ENCODE measurements at places on chromosomes 1 and 21.

GRCh38 chr1:113745425-113745824 lies 13.9 kb downstream of the PHTF1 start:
- DNase-seq: no peak

DNA sequence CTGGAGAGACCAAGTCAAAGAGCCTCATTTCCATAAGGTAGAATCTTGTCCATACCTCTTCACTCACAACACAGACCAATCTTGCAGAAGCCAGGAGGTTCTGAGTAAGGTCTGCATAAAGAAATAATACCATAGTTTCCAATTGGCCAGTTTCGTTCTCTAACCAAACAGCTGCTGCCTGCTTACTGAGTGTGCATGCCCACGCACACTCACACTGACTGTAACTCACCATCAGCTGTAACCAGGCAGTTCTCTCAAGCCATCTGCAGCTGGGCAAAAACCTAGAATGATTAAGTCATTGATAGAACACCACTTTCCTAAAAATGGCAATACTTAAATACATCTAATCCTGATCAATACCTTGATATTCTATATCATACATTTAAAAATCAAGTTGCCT lies 106.6 kb upstream of the VAV3 start:
- DNase-seq: no peak

DNA sequence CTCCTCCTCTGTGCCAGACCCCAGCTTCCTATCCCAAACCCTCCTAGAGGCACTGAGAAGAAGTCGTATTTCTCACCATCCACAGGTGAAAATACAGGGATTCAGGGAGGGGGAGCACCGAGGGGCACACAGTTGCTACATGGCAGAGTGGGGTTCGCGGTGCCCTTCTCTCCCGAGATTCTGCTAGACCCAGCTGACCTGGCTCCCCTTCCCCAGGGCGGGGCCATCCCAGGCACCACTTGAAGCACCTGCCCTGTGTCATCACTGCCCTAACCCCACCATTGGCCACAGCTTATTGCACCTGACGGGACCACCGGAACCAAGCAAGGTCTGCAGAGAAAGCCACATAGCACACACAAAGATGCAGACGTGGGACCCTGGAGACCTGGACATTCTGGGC lies 30.5 kb downstream of the SDC3 start:
- DNase-seq: no peak

GRCh38 chr1:42913426-42914091 lies 45.1 kb downstream of the SLC2A1 start:
- DNase-seq: no peak

GRCh38 chr1:197850042-197850441 lies 52.4 kb upstream of the C1orf53 start:
- DNase-seq: no peak

DNA sequence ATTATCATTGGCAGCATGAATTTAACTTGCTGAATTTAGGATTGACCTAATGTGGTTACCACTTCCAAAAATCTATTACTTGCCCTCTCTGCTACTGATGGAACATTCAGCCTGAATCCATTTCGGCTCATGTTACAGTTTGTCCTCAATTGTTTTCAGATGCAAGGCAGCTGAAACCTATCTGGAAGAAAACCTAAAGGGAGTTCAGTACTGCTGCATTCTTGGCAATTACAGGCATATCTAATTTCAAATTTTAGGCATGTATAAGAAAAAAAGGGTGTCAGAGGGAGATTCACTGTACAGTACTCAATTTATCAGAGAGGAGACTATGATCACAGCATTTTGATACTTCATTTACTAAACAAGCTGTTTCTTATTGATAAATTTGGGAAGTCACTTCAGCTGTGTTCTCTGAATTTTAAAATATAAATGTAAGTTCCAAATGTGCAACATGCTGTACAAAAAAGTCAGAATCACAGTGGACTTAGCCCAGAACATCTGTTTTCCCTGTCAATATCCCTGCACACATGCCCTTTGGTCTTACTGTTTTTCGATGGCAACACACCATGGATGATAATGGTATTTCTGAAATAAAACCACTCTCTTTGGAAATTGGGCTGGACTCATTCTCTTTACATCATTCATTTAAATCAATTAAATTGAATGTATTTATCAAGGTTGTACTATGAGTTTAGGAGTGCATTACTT lies 651.6 kb upstream of the ADGRL4 start:
- DNase-seq: no peak

DNA sequence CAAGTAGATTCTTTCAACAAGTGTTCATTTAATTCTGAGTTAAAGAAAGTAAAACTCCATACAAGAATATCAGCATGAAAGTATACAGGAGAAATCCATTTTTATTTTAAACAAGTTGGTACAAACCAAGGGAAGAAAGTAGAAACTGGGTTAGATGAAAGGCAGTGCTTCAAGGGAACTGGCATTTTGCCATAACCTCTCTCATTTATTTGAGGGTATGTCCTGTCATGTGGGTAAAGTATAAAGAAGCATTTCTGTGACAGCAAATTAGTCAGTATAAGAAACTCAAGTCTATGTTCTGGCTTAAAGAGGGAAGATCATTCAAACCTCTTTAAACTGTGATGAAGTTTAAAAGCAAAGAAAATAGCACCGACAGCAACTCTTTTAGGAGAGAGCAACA lies 32.0 kb downstream of the OLFM3 start:
- DNase-seq: no peak

GRCh38 chr1:216186816-216187215 lies 236.4 kb downstream of the USH2A start:
- DNase-seq: no peak

DNA sequence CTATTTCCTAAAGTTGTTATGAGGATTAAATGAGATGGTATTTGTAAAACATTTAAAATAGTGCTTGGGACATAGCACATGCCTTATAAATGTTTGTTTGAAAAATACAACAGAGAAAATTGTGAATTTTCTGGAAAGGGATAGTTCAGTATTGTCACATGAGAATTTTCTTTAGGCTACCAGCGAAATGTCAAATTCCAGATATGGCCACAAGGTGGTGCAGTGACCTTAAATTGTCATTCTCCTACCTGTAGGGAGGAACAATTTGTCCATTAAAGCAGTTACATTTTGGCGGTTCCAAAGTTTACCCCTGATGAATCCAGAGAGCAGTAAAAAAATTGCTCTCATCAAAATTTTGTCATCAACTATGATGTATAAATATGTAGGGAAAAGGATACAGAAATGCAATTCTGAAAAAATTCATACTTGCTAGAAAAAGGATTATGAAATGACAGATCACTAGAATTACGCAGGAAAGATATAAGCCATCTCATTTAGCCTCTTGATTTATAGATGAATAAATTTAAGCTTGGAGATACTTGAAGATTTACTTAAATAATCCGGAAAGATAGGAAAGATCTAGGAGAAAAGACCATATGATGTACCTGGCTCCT lies 50.2 kb upstream of the TSHB start:
- peak; percentile 27 for DNase-seq

DNA sequence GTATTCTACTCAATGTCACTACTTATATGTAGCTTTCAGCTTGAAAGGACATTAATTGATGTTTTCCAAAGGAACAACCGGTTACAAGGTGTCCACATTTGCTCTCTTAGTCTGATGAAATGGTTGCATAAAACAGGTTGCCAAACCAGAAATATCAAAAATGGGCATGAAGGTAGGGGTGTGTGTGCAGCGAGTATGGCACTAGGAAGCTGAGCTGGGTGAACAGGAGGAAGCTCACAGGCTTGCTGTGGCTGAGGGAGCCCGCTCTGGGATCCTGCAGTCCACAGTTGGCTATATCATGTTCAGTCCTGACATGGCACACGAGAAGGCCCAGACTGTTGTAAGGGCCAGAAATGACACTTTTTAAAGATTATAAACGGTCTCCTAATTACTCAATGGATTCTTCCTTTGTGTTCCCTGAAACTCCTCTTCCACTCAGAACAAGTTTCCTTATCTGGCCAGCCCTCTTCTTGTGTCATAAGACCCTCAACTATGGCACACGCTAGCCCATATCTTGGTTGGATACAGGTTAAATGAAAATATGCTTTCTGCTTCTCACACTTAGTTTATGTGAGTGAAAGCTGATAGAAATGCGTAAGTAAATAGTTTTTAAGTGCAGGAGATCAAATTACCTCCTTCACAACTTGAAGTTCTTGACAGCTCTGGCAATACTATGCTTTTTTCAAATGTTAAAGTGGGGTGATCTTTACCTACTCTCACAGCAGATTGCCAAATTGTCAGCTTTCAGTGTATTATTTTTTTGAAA lies 201.5 kb downstream of the LMO4 start:
- no peak for DNase-seq

GRCh38 chr1:240526312-240526711 lies 85.6 kb downstream of the GREM2 start:
- no peak for DNase-seq

GRCh38 chr1:209612646-209613399 lies 29.3 kb downstream of the CAMK1G start:
- no peak for DNase-seq

GRCh38 chr1:22098752-22099151 lies 44.1 kb downstream of the WNT4 start:
- DNase-seq: no peak

- no peak for DNase-seq
Measured at GRCh38 chr1:179937668-179938254, 16.8 kb upstream of the CEP350 start.

DNA sequence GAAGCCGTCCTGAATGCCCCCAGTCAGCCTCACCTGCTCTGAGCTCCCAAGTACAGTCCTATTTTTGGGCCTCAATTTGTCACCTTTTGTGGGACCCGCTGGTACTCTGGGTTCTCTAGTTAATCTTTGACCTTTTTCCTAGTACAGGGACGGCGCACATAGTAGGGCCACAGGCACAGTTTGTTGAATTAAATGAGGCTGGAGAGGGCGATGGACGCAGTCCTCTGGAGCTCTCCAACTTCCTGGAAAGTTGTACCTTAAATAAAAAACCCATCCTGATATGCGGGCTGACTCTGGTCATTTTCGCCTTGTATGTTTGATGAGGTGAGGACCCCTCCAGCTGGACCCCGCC lies 4.8 kb downstream of the FAM110D start:
- no peak for DNase-seq

- no peak for DNase-seq
Measured at GRCh38 chr1:6071219-6071618, 25.5 kb downstream of the KCNAB2 start.

- no peak for DNase-seq
Measured at GRCh38 chr1:29320156-29320940, 84.0 kb downstream of the PTPRU start.

GRCh38 chr1:159199901-159200300 lies 4.8 kb upstream of the ACKR1 start:
- no peak for DNase-seq

DNA sequence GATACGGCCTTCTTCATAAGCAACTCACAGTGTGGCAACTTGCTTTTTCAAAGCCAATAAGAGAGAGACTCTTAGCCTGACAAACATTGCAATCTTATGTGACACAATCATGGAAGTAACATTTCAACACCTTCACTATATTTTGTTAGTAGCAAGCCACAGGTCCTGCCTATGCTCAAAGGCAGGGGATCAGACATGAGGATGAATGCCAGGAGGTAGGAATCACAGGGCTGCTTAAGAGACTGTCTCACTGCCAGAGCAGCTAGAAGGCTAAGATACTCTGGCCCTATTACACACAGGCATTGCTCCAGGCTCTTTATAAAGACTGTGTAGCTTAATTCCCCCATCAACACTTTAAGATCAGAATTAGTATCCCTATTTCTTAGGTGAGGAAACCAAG lies 236.2 kb upstream of the KAZN start:
- DNase-seq: no peak

GRCh38 chr21:17231771-17232170 lies 281.1 kb upstream of the CXADR start:
- no peak for DNase-seq

DNA sequence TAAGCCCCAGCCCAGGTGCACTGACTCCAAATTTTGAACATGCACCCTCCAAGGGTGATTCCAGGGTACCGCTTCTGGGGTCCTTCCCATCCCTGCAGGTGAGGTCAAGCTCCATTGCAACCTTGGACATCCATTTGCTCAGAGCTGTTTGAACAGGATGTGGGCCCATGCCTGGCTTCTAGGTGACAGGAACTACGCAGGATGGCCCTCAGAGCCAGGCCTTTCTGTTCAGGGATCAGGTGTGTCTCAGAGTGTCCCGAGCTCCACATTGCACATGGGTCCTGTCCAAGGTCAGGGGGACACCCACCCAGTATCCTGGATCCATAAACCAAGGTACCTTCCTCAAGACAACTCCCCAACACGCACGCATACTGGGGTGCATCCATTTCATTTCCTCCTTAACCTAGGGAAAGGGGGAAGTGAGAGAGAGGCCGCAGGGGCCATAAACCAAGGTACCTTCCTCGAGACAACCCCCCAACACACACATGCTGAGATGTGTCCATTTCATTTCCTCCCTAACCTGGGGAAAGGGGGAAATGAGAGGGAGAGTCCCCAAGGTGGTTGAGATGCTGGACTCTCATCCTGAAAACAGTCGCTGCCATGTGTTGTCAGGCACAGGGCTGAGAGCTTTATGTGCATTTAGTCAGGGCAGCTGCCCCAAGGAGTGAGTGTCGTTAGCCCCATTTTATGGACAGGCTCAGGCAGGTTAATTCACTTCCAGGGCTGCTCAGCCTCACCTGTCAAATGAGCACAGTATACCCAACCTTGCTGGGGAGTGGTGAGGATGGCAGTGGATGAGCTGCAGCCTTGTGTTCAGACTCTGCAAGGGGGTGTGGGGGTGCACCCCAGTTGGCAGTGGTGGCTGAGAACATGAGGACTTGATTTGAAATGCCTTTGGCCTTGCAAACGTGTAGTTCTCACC lies 2.1 kb downstream of the SLC66A1 start:
- DNase-seq: no peak

All from stimulated activated CD4-positive, alpha-beta T cell treated with anti-CD3 and anti-CD28 coated beads, Interleukin-12 subunit alpha, Interleukin-12 subunit beta, amount 100 ng/mL, for 48 hours (primary cell).